ENCODE measurements at places on chromosomes 5 and 9.

DNA sequence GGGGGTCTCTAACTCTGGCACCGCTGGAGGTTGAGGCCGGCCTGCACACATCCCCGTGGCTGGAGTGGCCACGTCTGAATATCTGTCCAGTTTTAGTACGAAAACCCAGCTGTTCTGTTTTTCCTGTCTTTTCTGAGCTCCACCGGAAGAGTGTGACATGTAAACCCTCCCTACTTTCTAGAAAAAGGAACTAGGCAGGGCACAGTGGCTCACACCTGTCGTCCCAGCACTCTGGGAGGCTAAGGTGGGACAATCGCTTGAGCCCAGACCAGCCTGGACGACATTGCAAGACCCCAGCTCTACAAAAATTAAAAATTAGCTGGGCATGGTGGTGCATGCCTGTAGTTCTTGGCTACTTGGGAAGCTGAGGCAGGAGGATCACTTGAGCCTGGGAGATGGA is 8.2 kb upstream of the PHYKPL start:
- no peak for DNase-seq

GRCh38 chr9:125747053-125747764 is at the start of gene PBX3:
Gene PBX3 (plus strand): TSS chr9:125747373.
- DNase-seq: peak; percentile 51

DNA sequence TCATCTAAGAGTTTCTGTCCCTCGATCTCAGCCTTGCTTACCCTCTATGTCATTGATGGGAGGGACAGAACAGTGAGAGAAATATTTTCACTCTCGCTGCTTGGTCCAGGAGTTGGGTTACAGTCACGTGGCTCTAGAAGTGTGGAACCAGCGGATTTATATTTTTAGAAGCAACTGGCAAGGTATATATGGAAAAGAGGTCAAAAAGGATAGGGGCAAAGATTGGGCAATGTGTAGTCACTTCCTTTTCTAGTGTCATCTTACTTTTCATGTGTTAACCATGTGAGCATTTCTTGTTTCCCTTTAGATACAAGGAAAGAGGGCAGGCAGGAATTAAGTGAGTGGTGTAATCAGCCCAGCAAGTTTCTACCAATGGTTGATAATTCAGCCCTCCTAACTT is 111.5 kb upstream of the ZNF366 start:
- no peak for DNase-seq

DNA sequence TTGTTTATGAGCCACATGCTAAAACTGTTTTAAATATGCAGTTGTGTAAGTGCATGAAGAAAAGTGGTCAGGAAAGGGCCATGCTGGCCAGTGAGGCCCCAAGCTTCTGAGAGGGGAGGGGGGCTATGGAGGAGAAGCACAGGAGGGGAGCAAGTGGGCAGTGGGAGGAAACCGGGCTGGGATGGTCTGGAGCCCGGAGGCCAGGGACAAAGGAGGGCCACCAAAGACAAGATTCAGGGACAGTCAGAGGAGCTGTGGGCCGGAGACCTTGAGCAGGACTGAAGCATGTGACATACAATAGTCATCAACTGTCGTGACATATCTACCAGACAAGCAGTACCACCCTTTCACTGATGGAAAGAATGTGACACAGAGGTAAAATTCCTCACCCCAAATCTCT is 333.2 kb upstream of the IRX1 start:
- no peak for DNase-seq

GRCh38 chr9:71901695-71902597 is 9.0 kb downstream of the ABHD17B start:
- no peak for DNase-seq

- DNase-seq: no peak
These were observed 85.2 kb downstream of the CFAP95 start for GRCh38 chr9:69905851-69906250.

- peak; percentile 29 for DNase-seq
These were observed 31.0 kb downstream of the GOLGA2 start for GRCh38 chr9:128244837-128245231.

GRCh38 chr5:56851258-56851941 is 36.1 kb downstream of the MAP3K1 start:
- DNase-seq: no peak

GRCh38 chr9:122268041-122268814 is 3.5 kb downstream of the MRRF start:
- no peak for DNase-seq

- DNase-seq: no peak
These were observed 45.9 kb upstream of the FST start for GRCh38 chr5:53434541-53434940.

DNA sequence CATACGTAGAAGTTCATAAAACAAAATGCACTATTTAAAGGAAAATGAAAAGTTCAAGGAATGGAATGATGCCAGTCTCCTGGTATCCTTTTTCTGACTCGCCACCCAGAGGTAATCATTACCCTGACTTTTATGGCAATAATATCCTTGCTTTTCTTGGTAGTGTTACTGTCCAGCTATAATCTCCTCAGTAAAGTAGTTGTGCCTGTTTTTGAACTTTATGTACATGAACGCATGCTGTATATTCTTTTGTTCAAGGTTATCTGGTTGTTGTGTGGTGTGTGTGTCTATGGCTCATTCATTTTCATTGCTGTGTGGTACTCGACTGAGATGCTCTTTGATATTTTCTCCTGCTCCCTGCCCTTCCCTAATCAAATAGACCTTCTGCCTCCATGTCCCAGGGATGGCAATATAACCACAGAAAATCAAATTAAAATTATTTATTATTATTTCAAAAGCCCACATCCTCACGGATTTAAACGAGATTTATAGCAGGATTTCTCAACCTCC is 29.2 kb upstream of the FBP1 start:
- DNase-seq: no peak

DNA sequence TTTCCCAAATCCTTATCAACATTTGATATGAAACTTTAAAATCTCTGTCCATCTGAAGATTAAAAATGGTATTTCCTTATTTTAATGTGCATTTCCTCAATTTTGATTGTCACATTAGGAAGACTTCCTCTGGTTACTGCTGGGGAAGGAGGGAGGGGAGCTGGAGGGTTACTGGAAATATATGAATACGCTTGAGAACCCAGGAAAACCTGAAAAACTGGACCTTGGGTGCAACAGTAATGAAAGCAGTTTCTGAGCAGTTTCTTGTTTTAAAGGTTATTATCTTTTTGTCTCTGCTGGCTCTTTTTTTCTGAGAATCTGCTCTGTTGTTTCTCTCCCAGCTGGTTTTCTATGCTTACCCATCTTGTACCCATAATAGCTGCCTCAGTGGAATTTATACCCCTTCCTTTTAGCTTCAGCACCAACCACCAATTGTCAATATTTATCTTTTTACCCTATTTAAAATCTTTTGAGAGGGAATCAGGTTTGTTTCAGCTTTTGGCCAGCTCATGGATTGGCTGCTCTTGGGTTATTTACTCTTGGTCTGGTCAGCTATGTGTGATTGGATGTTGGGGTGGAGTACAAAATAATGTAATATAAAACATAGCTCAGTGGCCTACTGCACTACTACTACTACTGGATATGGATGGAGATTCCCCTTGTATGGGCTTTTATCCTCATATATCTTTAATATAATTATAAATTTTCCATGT is 67.4 kb downstream of the UNC13B start:
- no peak for DNase-seq

DNA sequence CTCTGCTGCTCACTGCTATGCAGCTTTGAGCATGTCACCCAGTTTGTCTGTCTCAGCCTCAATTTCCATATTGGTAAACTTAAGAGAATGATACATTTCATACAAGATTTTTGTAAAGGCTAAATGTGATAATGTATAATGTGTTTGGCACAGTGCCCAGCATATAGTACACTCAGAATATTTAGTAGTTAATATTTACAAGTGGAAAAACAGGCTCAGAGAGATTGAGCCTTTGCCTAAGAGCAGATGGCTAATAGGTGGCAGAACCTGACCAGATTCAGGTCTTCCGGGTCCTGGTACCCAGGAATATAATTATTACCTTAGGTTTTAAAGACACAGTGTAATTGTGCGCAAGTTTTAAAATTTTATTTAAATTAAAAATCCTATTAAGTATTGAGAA is 46.8 kb upstream of the KIAA1958 start:
- peak; percentile 11 for DNase-seq

DNA sequence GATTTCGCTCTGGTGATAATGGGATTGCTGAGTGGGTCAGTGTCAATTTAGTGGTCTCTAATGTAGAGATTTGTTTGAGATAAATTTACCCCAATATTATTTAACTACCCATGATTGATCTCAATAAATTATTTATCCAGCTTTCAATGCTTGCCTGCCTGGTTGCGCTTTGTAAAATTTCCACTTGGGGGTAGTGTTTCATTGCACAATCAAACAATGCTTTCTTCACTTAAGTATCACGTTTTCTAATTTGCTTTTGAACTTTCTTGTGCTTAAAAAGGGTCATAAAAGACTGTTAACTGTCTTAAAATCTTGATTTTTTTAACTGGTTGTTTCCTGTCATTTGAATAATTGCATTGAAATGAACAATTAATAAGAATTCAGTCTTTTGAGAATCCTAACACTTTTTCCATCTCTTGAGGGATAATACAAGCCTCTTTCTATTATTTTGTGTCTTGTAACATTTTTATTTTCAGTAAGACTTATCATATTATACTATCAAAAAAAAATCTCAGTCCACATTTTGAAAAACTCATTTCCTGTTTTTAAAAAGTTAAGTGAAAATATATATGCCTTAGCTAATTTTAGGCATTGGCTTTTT is 18.7 kb downstream of the HSD17B4 start:
- peak; percentile 49 for DNase-seq

- no peak for DNase-seq
These were observed 41.4 kb downstream of the LIFR start for GRCh38 chr5:38515092-38515491.

- no peak for DNase-seq
These were observed 221.3 kb upstream of the DAPK1 start for GRCh38 chr9:87276327-87276841.

DNA sequence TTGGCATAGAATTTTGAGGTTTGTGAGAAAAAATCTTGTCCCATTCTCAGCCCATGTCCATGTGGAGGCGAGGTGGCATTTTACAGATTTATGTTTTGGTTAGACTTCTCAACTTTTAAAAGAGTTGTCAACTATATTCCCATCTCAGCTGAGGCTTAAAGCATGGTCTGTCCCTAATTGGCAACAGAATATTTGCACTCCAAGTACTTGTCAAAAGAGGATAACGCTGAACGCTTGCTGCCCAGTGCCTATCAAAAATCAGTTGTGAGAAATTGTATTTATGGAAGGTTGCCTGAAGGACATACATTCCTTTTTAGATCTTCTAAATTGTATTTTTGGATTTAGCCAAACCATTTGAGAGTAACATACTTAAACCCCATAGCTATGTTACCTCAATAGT is 202.0 kb downstream of the SLF1 start:
- DNase-seq: no peak

DNA sequence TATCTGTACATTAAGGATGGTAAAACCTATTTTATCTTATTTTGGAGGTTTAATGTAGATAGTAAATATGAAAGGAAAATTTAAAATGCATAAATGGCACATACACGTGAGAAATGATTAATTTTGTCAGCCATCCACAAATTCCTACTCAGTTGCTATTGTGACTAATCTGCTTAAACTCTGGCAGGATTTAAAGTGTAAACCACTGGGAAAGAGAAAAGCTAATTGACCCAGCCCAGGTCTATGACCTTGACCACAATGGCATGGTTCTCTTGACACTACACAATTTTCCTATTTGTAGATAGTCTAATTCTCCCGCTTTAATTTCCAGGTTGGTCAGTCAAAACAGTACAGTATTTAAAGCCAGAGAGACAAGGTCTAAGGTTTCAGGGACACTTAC is 459.0 kb upstream of the KLF4 start:
- no peak for DNase-seq

GRCh38 chr5:169037466-169037865 is 263.5 kb downstream of the SLIT3 start:
- DNase-seq: no peak

- no peak for DNase-seq
These were observed 132.8 kb upstream of the RAI14 start for GRCh38 chr5:34523387-34523726.

DNA sequence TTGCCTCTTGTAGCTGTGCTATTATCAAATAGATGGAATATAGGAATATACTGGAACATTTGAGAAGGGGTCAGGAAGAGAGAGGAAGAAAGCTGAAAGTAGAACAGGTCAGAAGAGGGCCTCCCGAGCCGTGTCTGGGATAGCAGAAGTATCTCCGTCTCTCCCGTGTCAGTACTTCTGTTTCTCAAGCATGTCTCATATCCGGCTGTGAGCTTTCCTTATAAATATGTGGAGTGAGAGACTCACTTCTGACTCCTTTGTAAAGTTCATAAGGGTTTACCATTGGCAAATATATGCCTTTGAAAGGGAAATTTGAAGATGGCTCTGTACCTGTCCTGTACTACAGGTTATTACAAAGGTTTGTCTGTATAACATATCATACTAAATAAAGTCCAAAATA is 50.3 kb downstream of the MOCS2 start:
- DNase-seq: no peak

DNA sequence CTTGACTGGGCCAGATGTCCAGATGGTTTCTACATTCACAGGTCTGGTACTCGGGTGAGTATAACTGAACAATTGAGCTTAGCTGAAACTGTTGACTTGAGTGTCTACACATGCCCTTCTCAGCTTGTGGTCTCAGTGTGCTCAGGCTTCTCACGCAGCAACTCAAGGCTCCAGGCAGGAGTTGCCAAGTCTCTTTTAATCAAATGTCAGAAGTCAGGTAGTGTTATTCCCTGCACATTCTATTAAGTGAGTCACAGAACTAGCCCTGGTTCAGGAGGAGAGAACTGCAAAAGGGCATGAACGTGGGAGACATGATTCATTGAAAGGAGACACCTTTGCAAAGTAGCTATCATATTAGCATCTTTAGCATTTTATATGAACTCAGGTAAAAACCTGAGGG is 199.3 kb upstream of the ACTBL2 start:
- DNase-seq: no peak

DNA sequence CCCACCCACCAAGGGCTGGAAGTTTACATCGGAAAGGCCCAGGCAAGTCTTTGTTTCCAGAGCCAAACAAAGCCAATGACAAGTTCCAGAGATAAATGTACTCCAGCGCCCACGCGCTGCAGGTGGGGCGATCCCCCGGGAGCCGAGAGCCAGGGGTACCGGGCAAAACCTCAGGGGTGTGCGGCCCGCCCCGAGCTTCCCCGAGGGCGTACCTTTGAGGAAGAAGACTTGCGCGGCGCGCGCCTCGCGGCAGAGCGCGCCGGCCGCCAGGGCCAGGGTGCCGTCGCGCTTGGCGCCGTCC is 671 bp downstream of the DUSP1 start:
- DNase-seq: no peak

GRCh38 chr9:73020877-73021276 is 68.0 kb upstream of the ALDH1A1 start:
- DNase-seq: no peak

DNA sequence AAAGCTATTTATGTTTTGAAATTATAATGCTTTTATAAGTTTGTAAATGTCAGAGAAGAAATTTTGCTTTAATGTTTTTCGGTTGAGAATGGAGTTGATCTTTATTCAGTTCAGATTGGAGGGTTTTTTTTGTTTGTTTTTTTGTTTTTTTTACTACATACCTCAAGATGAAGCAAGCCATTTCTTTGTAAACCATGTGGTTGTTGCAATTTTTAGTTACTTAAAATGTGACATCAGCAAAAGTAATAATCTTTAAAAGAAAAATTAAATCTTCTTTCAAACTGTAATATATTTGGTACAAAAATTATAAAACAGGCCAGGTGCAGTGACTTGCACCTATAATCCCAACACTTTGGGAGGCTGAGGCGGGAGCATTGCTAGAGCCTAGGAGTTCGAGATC is 102.6 kb downstream of the CDC42SE2 start:
- no peak for DNase-seq

GRCh38 chr5:16245956-16246355 is 66.4 kb upstream of the MARCHF11 start:
- no peak for DNase-seq

All from hematopoietic multipotent progenitor cell treated with erythropoietin and hydrocortisone succinate and interleukin-3 and kit ligand, for 8 days (in vitro differentiated cells).